DMS79 treated with DMSO at 0.1 percent for 48 hours (cell line): ENCODE measurements at places on chromosomes 12 and 14.
A peak's percentile ranks its signal among the peaks of the same experiment; 100 is the strongest.

DNA sequence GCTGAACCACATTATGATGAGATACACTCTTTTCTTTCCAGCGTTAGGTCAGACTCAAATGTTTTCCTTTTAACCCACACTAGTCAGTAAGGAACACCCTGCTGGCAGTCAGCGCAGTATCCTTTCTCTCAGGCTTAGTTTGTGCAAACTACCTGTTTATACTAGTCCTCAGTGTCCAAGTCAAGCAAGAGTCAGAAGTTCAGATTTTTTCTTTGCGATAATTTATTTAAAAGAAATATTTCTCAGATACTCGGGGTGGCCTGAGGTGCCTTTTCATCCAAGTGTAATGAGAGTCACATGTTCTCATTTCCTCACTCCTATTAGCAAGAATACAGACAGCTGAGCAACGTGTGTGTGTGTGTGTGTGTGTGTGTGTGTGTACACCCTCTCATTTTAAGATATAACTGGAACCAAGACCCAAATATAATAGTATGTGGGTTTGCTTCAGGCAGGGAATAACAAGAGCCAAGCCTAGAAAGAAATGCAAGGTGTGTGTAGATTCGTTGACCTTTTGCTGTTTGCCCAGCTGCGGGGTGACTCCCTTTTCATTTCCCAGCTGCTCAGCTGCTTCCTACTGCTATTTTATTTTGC, 182.7 kb downstream of the KICS2 start:
- DNase-seq = peak; percentile 2

DNA sequence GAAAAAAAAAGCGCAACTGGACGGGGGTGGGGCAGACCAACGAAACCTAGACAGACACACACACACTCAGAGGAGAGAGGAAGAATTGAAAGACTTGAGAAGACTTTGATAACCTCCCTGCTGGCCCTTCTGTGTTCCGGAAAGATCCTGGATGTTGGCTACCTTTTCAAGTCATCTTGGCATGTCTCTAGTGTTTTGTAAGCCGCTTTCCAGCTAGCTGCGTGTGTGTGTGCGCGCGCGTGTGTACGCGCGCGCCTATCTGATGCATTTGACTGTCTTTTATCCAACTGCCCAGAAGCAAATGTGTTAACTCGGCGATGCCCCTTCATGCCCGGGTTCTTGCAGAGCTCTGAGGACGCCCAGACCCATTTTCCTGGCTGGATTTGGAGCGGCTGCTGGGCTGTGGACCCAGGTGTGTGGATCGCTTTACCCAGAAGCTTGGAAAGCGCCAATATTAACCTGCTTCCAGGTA, 664 bp downstream of the LRFN5 start:
- peak; percentile 92 for DNase-seq

- no peak for DNase-seq
These were observed 42.6 kb downstream of the SLC25A47 start for GRCh38 chr14:100365741-100366140.

DNA sequence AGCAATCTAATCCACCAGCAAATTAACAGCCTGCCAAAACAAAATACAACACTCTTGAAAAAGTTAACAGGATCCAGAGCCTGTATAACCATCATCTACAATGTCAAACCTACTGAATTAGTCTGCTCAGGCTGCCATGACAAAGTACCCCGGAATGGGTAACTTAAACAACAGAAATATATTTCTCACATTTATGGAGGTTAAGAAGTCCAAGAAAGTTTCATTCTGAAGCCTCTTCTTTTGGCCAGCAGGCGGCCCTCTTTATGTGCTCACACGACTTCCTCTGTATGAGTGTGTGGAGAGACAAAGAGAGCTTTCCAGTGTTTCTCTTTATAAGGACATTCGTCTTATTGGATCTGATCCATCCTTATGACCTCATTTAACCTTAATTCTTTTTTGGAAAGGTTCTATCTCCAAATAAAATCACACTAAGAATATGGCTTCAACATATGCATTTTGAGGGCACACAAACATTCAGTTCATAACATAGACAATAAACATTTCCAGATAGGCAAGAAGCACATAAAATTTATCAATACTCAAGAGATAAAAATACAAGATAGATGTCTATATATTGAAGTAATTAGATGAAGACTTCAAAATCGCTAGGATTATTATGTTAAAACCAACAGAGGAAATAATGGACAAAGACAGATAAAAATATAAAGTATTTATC, 5.9 kb upstream of the RERG start:
- DNase-seq = no peak

- no peak for DNase-seq
These were observed 4.2 kb downstream of the RNF31 start for GRCh38 chr14:24151404-24152080.

DNA sequence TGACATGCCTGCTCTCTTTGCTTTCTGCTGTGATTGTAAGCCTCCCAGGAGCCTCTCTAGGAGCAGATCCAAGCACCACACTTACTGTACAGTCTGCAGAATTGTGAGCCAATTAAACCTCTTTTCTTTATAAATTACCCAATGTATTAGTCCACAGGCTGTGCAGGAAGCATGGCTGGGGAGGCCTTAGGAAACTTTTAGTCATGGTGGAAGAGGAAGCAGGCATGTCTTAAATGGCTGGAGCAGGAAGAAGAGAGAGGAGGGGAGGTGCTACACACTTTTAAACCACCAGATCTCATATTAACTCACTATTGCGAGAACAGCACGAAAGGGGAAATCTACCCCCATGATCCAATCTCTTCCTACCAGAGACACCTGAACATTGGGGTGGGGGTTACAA, 108.9 kb downstream of the DERA start:
- no peak for DNase-seq

DNA sequence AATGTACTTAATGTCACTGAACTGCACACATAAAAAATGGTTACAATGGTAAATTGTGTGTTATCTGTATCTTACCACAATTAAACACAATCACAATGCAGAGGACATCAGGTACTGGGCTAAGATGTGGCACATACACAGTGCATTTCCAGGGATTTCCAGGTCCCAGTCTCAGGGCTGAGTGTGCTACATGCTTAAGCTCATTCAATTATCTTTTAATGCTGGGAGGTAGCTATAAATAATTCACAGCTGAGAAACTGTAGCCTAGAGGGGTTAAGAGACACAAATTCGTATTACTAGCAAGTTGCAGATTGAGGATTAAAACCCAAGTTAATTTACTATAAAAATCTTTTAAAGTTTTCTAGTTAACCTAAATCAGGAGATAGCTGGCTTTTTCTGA, 67.1 kb downstream of the CRACR2A start:
- DNase-seq = no peak

- no peak for DNase-seq
These were observed 65.2 kb downstream of the OTX2 start for GRCh38 chr14:56745097-56745496.

GRCh38 chr14:50056435-50056834, 59.9 kb downstream of the VCPKMT start:
- no peak for DNase-seq

DNA sequence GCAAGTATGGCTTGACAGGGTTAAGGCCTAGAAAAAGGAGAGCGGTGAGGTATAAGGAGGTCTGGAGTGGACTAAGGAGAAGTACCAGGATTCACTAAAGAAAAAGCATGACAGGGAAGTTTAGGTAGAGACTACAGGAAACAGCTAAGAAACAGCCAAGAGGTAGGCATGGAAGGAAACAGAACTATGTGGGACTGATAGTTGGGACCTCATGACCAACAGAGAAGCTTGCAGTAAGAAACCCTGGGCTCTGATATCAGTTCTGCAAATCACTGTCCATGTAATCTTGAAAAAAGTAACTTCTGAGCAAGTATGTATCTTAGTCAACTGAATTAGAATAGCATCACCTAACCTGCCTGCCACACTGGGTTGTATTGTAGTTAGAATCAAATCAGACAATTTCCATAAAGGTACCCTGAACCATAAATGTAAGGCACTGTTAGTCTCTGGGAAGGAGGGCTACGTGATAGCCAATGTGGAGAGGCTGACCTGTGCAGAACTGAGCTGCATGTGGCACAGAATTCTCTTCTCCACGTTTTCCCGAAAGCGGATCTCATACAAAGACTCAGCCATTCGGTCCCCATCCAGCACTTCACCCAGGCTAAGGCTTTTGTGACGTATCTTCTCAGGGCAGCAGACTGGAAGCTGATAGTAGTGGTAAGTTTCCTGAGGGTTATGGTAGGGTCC, 912 bp downstream of the TM9SF1 start:
- no peak for DNase-seq

DNA sequence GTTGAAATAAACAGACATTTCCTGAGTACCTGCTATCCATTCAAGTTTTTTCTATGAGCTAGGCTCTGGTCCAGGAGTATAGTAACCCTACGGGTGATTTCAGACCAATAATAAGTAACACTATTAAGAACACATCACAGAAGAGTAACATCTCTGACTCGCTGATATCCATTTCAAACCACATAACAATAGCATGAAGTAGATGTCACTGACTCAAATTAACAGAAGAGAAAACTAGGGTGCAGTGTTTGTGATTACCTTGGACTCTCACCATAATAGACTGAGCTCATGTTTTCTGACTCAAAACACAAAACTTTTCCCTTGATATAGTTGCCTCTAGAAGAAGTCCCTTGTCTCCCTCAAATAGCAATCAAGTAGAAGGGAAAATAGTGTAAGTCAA, 423.0 kb downstream of the DIO2 start:
- no peak for DNase-seq

GRCh38 chr12:104177663-104178501, 37.7 kb upstream of the TXNRD1 start:
- DNase-seq = no peak

DNA sequence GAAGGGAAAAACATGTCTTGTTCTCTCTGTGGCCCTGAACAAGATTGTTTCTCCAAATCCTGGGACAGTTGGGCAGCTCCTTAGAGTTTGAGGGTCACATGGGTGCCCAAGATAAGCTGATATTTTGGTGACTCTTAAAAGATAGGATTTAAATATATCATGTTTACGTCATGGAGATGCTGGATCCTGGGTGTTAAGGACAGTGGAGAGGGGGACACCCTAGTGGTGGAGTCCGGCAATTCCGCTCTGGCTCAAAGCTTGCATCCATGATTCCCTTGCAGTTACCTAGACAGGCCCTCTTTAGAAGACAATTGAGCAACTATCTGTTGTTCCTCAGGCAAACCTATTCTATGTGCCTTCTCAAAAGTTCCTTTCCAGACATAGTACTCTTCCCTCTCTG, 101.8 kb downstream of the CMKLR1 start:
- no peak for DNase-seq

DNA sequence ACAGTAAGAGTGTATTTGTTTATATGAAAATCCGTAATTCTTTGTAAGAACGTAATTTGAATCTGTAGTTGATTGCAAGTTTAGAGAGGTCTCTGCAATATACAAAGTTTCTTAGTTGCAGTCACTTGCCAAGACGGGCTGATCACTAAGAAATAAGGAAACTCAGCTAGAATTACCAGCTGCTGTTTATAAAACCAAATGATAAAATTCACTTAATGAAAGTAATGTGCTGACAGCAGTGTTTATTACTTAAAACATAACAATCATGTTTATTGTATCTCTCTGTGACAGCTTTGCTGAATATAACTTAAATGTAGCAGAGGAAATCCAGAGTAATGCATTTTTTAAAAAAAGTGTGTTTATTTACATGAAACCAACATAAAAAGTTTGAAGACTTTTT, 31.2 kb downstream of the SRGAP1 start:
- no peak for DNase-seq

GRCh38 chr12:74488134-74488533, 49.5 kb upstream of the ATXN7L3B start:
- no peak for DNase-seq

DNA sequence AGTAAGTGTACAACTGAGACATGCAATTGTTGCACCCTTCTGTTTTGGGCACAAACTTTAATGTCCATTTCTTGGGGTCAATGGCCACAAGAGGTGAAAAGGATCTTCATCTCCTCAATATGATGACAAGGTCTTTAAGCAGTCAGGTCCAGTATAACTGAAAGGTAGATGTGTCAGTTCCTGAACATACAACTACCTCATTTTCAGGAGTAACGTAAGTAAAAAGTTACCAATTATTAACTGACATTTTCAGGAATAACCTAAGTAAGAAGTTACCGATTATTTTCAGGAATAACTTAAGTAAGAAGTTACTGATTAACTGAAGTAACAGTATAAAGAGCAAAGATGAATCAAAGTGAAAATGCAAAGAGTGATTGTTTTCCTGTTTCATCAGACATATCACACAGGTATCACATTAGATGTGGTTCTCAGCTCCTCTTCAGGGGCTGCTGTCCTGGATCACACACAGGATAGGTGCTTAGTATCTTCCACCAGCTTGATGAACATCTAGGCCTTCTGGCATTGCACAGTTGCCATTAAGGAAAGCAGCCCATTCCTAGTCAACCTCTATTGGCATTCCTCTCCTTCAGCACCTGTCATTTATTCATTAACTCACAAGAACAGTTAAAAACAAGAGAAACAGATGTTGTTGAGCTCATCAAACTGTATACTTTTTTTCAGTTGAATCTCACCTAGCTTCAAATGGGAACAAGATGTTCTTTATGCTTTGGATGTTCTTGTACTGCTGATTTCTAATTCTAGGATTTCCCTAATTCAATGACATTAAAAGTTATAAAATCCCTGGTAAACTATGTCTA, 200.0 kb downstream of the FOXG1 start:
- no peak for DNase-seq

- no peak for DNase-seq
These were observed 213.9 kb downstream of the SLC15A4 start for GRCh38 chr12:128609861-128610260.

DNA sequence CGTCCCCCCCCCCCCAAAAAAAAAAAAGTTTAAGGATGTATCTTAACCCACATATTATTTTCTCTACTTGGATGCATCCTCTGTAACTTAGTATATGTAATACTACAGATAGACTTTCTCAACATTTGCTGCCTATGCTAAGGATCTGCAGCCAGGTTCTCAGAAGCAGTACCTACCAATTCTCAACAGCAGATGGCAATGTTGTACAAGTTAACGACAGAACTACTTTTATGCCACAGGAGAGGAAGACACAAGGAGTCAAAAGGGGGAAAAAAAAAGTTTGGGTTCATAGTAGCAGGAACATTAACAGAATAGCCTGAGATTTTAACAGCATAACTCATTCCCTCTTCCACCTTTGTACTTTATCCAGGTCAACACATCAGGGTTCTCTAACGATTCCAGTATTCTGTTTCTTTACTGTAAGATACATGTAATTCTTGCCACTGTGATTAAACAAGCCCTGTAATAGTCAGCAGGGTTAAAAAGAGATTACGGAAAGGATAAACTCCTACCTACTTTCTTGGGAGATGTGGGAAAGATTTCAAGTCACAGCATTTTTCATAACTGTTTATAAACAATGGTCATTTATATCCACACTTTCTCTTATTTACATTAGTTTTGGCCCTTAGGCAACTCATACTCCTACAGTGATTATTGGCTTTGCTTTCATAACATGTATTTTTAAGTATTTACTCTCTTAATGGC, 5.7 kb upstream of the NEK9 start:
- DNase-seq = peak; percentile 80

GRCh38 chr14:94395888-94396574, 7.6 kb upstream of the SERPINA1 start:
- no peak for DNase-seq

GRCh38 chr14:31990926-31991572, 86.1 kb upstream of the ARHGAP5 start:
- no peak for DNase-seq

- no peak for DNase-seq
These were observed 238.9 kb upstream of the SRRM4 start for GRCh38 chr12:118742431-118742830.

- no peak for DNase-seq
These were observed 8.6 kb upstream of the OAS3 start for GRCh38 chr12:112929715-112930114.

- DNase-seq = no peak
These were observed 104.9 kb upstream of the PMCH start for GRCh38 chr12:102302553-102302952.
